A673 (cell line): ENCODE measurements at places on chromosomes 6 and 20. TPM values are rescaled to one million over a fixed set of nuclear protein-coding genes. Genes with fewer than 3 reads are reported as not detected.

GRCh38 chr6:69416776-69417175, 380.0 kb downstream of the LMBRD1 start:
- peak; percentile 85 for DNase-seq

DNA sequence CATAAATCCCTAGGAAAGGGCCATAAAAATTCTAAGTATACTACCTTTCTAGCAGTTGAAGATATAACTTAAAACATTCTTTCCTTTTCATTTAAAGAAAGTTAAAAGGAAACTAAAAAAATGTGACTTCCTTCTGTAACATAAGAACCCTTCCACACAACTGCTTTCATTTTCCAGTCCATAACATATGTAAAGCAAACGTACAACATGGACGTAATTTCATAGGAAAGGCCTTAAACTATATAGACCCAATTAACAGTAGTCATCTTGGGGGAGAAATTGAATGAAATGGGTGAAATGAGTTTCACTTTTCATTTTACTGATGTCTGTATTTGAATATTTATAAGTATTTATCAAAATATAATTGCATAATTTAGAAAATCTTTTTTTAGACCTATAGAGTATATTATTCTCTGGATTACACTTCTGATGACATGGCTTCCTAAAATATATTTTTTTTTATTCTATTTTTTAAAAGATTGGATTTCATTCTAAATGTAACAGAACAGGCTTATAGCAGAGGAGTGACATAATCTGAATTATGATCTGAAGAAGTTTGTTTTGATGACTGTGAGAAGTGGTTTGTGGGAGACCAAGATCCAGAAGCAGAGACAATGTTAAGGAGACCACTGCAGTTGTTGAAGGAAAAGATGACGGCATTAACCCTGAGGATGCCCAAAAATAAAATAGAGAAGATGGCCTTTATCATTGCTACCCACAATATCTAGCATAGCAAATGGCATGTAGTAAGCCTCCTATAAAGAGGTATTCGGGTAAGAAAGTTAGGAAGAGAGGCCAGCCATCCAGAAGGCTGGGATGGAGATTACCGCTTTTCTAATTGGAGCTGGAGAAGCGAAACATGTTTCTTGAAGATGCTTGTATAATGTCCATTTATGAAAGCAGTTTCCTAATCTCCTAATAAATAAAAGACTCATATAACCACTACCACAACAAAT, 260.4 kb downstream of the PTPRK start:
- no peak for DNase-seq

- DNase-seq, result no peak
These were observed 134.6 kb upstream of the SYNDIG1 start for GRCh38 chr20:24334830-24335229.

GRCh38 chr6:17172836-17173470, 71.1 kb downstream of the STMND1 start:
- DNase-seq, result no peak

DNA sequence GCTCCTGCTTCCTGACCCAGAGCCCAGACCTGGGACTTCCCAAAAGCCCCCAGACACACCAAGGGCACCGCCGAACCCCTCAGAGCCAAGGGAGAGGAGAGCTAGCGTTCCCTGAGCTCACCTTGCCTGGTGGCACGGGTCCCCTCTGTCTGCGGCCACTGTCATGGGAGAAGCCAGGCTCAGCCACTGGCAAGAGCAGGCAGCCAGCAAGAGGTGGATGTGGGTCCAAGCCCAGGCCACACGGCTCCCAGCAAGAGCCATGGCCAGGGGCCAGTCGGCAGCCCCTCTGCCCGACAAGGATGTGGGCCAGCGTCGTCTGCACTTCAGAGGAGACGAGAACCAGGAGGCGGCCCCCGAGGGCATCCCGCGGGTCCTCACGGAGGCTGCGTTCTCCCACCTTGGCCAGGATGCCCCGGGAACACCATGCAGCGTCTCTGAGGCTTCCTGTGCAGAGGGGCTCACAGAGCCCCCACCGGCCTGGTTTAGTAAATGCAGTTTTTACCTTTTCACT, 2.2 kb upstream of the PPDPF start:
- DNase-seq, result no peak

GRCh38 chr6:165661664-165662025, 1.4 kb downstream of the PDE10A start:
- no peak for DNase-seq

DNA sequence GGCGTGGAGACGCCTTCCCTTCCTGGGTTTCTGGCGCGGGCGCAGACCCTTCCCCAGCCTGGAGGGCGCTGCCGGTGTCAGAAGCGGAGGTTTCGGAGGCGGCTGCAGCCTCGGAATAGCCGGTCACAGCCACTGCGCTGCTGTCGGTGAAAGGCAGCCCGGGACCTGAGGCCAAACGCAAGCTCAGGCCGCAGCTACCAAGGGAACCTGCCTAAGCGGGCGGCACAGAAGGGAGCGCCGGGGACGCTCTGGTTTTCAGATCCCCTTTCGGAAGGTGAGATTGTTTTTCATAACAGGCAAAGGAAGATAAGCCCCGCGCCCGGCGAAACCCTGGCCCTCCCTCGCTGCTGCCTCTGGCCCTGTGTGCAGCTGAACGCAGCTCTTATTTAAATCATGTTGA, 116.5 kb downstream of the FAM120B start:
- DNase-seq, result no peak

DNA sequence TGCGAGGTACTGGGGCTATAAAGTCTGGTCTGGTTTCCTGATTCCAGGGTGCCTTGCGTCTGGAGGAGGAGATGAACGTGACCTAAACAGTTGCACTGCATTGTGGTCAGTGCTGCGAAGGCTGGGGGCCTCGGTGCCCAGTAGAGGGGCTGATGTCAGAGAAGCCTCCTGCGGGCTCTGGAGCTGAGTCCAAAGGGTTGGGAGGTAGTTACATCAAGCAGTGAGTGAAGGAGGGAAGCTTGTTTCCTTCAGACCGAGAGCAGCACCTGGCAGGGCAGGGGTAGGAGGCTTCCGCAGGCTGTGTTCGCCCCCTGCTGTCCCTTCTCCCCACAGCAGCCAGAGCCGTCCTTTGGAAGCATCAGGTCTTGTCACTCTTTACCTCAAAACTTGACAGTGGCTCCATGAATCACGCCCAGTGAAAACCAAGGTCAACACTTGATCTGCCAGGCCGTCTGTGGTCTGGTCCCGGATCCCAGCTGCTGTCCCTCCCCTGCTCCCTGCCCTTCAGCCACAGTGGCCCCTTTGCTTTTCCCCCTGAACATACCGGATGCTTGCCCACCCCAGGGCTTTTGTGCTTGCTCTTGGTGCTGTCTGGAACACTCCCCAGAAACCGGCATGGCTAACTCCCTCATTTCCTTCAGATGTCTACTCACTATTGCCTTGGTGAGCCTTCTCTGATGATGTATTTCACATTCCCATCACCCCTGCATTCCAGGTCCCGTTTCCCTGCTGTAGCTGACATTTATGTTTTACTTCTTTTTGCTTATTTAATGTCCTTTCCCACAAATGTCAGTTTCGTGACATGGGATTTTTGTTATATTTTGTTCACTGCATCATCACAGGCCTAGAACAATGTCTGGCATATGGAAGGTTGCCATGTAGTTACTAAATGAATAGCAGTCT, 7.0 kb downstream of the DYNLRB1 start:
- DNase-seq, result peak; percentile 61

- DNase-seq, result no peak
These were observed 13.9 kb upstream of the MTCL3 start for GRCh38 chr6:127533011-127533410.

DNA sequence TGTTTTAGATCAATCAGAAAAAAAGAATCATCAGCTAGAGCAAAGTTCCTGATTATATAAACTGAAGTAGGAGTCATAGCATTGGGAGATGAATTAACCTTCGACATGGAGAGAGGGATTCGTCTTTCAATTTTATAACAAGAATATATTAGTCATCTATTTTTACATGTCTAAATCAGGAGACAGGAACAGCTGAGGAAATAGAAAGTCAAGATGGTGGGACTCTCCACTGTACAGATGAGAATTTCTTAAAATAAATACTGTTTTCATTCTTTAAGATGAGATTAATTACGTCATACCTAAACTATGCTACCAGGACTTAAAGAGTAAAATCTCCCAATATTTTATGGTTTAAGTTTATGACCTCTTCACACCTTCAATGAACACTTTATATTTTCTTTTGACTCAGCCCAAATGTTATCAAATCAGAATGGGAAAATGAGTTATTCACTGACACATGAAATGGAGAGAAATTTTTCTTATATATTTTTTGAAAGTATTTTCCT, 1137.7 kb downstream of the EPHA7 start:
- DNase-seq, result no peak

GRCh38 chr6:13355999-13356785, 27.9 kb upstream of the TBC1D7 start:
- no peak for DNase-seq

GRCh38 chr6:158895661-158896060, 76.5 kb upstream of the EZR start:
- DNase-seq, result no peak

- DNase-seq, result no peak
These were observed 201.2 kb upstream of the MYLIP start for GRCh38 chr6:15927531-15928225.

GRCh38 chr20:3312940-3313682, 74.1 kb upstream of the SLC4A11 start:
- peak; percentile 60 for DNase-seq

DNA sequence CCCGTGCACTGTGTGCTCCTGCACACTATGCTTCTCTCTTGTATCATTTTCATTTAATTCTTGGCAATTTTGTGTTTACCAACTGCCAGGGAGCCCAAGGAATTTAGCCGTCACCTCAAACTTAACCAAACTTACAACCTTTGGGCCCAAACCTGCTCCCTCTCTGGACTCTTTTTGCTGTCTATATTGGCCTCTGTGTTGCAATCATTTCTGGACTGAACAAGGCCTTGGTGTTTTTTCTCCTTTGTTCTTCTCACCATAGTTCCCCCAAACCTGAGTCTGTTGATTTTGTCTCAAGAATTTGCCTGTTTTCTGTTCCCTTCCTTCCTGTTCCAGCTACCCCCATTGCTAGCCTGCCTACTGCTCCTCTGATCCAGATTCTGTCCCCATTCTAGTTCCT, 19.2 kb downstream of the DCBLD1 start:
- no peak for DNase-seq

DNA sequence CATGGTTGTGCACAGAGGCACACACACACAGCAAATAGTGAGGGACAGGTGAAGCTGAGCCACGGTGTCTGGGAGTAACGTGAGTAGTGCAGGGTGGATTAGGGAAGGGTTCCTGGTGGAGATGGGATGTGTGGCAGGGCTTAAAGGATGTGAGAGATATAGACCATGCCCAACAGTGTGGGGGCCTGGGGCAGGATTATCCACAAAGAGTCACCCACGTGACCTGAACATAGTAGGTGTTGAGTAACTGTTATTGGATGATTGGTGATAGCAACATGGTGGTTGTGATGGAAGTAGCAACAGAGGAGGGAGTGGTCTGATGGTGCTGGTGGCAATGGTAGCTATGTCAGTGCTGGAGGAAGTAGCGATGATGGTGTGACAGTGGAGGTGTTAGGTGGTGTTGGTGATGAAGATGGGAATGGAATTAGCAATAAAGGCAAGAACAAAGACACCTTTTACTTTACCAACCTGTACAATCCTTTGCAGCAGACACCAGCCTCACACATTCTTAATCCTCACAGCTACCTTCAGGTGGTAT, 135.1 kb downstream of the MRPL14 start:
- no peak for DNase-seq

GRCh38 chr6:32886681-32887383, 32.8 kb downstream of the PSMB9 start:
- DNase-seq, result peak; percentile 55

DNA sequence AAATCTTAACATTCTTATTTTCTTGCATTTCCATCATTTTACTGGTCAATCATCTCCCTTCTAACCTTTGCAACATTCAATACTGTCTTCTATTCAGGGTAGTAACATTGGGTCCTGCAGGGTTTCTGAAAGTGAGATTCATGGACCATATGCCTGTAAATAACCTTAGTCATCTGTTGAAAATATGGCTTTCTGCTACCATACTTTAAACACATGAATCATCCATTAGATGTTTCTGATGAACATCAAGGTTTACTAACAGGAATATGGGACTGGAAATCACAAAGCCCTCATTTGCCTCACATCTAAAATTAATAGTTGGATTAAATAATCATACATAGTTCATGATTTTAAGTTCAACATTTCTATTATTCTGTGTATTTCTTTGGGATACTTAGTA, 475.9 kb upstream of the MARCKS start:
- DNase-seq, result no peak

DNA sequence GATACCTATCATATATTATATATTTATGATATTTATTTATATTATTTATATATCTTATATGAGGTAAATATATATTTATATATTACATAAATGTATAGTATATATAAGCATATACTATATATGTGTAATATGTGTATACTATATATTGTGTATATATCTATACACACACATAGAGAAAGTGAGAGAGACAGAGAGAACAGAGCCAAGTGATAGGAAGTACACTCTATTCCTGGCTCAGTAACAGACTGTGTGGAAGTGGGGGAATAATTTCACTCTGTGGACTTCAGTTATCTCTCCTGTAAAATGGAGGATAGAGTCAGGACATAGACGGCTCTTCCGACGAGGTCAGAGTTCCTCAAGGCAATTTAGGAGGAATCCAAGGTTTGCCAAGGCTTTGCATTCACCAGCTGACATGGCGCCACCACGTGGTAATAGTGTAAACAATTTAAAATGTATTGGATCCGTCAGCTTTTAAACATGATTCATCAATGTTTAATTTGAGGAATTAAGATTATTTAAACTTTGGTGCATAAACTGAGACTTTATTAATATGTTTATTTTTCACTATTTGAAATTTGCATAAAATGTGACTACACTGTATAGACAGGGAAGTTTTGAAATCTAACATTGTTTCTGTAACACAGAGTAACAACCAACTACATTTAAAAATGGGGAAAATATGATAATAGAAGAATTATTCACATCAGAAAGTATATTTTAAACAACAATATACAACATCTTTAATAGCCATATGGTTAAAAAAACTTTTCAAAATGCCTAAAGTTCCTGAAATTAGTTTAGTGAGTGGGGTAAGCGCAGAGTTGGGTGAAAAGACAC, 75.4 kb upstream of the TMEM244 start:
- DNase-seq, result peak; percentile 90

DNA sequence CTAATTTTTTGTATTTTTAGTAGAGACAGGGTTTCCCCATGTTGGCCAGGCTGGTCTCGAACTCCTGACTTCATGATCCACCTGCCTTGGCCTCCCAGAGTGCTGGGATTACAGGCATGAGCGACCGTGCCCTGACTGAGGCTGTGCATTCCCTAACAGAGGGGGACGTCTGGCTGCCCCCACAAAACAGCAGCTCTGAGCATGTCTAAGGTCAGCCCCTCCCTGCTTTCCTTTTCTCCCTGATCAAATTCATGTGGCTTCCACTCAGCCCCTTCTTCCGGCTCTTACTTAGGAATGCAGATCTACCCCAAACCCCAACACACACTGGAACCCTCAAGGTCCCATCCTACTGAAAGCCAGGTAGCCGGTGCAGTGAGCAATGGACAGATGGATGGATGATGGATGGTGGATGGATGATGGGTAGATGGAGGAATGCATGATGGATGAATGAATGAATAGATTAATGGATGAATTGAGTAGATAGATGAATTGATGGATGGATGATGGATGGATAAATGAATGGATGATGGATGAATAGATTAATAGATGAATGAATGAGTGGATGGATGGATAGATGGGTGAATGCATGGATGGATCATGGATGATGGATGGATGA, 91.5 kb upstream of the BHLHE23 start:
- no peak for DNase-seq

GRCh38 chr20:33640287-33640686, 21.8 kb upstream of the C20orf144 start:
- DNase-seq, result no peak

Gene HLA-DQA1
- not detected in 2 replicates for total RNA-seq

Gene VGLL2
- not detected in 2 replicates for total RNA-seq

Gene APCDD1L
- not detected in 2 replicates for total RNA-seq

Gene SS18L1
- total RNA-seq, result 34.7 and 39.6 TPM in 2 replicates

Gene RAE1
- total RNA-seq, result 59.4 and 70.9 TPM in 2 replicates
